Amygdala (tissue), 56 donors: ENCODE measurements at places on chromosomes 16 and 17.

- no peak for DNase-seq
These were observed 11.5 kb downstream of the HAPSTR1 start for GRCh38 chr16:9102943-9103342.

DNA sequence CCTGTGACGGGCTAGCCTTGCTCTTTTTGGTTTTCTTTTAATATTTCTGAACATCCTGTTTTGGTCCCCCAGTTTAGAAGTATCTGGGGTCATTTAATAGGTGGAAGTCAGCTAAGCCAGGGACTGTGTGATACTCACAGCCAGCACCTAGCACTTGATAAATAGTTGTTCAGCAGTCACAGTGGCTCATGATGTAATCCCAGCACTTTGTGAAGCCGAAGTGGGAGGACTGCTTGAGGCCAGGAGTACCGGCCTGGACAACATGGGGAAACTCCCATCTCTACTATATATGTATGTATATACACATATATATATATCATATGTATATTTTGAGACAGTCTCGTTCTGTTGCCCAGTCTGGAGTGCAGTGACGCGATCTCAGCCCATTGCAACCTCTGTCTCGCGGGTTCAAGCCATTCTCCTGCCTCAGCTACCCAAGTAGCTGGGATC is 1.8 kb upstream of the ZNRF1 start:
- no peak for DNase-seq

DNA sequence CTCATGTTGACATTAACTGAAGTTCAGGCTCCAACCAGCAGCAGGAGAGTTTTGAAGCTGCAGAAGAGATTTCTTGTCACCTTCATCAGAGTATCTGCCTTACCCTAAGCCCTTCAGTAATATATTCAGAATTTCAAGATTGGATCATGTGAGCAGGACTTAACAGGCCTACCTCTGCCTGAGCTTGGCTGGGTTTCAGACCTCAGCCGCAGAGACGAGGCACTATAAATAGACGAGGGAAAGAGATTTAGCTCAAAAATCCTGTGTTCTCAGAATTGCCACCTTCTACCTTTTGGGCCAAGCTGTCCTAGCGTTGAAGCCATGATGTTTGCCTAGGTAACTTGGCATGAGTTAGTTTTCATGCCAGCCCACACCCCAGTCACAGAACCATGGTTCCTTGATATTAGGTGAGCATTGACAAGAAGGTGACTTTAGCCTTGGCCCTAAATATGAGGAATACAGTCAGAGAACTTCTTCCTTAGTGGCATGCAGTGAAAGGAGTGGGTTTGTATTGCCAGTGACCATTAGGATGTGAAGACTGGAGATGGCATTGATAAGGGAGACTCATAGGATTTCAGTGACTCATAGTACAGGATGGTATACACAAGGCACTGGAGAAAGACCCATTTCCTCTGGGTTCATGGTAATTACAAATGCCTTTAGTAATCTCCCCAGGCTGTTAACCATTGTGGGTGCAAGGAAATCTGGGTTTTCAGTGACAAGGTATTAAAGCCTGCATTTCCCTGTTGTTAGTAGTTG is 224.3 kb downstream of the MSI2 start:
- no peak for DNase-seq

- no peak for DNase-seq
These were observed 28.2 kb upstream of the ACSF3 start for GRCh38 chr16:89065458-89065822.

- DNase-seq = no peak
These were observed 58.5 kb downstream of the XYLT1 start for GRCh38 chr16:17412221-17412620.

GRCh38 chr17:48497103-48497502 is 33.7 kb downstream of the HOXB1 start:
- no peak for DNase-seq

- DNase-seq = no peak
These were observed 28.1 kb downstream of the SCPEP1 start for GRCh38 chr17:57006040-57006439.

DNA sequence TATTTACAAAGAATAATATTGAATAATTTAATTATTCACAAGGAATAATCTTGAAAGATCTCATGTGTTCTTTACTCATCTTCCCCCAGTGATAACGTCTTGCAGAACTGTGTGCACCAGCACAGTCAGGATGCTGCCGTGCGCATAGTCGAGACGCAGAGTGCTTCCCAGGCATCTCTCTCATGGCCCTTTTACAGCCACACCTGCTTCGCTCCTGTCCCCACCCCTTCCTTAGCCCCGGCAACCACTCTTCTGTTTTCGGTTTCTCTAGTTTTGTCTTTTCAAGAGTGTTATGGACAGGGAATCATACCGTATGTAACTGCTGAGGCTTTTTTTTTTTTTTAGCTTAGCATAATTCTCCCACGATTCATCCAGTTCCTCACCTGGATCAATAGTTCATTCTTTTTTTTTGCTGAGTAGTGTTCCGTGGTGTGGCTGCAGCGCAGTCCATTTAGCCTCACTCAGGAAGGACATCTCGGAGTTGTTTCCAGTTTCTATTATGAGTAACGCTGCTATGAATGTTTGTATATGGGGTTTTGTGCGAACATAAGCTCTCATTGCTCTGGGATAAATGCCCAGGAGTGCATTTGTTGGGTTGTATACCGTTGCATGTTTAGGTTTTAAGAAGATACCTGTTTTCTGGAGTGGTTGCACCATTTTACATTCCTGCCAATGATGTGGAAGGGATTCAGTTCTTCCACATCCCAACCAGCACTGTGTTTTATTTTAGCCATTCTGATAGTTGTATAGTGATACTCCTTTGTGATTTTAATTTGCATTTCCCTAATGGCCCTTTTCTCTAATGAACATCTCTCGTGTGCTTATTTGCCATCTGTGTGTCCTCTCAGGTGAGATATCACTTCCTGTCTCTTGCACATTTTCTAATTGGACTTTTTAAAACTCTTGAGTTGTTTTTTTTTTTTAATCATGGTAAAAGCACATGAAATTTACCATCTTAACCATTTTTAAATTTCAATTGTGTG is 47.6 kb downstream of the SEC14L1 start:
- no peak for DNase-seq

DNA sequence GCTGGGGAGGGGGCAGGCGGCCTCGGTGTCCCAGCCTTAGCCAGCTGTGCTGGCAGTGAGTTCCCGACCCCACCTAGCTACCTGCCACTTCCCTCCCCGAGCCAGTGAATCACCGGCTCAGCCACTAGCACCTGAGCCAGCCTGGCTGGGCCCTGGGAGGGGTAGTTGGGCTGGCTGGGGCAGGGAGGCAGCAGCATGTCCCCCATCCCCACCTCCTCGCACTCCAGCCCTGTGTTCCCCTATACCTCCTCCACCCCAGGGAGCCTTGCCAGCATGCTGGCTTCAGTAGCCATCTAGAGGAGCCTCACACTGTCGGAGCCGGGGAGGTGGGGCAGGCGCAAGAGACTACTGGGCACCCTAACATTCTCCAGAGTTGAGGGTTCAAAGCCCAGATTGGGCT is 2.8 kb downstream of the EVPL start:
- DNase-seq = no peak

- DNase-seq = no peak
These were observed 30.9 kb downstream of the DCAKD start for GRCh38 chr17:45020354-45021138.

- DNase-seq = no peak
These were observed 356.8 kb downstream of the SEC14L1 start for GRCh38 chr17:77497578-77497934.

GRCh38 chr16:12150600-12150999 is 174.1 kb downstream of the SNX29 start:
- no peak for DNase-seq
